Stimulated activated CD8-positive, alpha-beta memory T cell treated with anti-CD3 and anti-CD28 coated beads, Interleukin-7, amount 100 ng/mL, for 1 hour (primary cell): ENCODE measurements at places on chromosomes 12 and 14.

DNA sequence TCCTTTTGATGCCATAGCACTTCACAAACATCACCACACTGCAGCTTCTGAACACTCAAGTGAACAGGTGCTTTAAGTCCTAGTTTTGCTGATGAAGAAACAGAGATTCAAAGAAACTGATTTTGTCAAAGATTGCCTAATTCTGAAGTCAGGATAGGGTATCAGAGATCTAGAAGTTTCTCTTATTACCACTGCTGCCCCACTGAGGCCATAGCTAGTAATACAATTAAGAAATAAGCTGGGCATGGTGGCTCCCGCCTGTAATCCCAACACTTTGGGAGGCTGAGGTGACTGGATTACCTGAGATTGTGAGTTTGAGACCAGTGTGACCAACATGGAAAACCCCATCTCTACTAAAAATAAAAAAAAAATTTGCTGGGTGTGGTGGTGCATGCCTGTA, 458.3 kb upstream of the SEL1L start:
- no peak for DNase-seq

DNA sequence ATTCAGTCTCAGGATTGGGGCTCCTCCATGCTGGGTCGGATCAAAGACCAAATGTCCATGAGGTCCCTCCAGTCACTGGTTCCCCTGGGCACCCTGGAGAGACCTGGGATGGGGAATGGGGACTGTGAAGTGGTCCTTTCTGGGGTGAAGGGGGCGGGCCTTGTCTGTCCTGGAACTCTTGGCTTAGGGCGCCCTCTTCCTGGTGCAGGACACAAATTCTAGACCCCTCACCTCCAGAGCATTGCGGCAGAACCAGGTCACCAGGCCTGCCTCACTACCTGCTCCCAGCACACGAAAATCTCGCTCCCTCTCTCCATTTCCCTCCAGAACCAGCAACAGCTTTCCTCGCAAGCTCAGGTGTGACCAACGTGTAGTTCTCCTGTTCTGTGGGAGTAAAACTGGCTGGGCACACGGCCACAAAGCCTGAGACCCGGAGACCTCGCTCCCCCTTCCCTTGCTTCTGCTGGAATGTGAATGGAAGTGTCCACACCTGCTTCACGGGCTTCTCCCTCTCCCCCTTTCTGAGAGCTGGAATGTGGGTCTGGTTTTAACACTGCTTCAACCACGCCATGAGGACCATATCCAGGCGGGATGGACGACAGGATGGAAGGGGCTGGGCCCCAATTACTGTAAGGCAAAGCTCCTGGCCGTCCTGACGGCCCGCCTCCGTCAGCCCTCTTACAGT, 112.7 kb downstream of the SCARB1 start:
- no peak for DNase-seq

GRCh38 chr14:65277580-65278270, 134.8 kb upstream of the FUT8 start:
- no peak for DNase-seq

- DNase-seq, result no peak
Observed at GRCh38 chr14:94867209-94867608, 97.3 kb upstream of the GSC start.

- DNase-seq, result no peak
Observed at GRCh38 chr12:121620333-121620891, 5.9 kb upstream of the ORAI1 start.

DNA sequence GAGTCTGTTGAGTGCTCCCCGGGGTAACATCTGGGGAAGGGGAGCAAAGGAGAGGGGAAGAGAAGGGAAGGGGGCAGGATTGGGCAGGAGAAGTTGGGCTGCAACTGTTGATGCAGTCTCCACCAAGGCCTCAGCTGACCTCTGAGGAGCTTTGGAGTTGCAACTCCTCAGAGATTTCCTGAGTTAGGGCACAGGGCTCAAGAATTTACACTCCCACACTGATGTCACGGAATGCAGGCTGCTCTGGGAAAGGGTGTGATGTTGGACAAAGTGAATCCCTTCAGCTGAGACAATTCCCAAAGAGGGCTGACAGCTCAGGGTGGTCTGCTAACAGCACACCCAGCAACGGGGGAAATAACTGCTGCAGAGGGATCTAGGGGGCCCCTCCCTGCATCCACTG, 295.6 kb downstream of the PCNX1 start:
- no peak for DNase-seq

DNA sequence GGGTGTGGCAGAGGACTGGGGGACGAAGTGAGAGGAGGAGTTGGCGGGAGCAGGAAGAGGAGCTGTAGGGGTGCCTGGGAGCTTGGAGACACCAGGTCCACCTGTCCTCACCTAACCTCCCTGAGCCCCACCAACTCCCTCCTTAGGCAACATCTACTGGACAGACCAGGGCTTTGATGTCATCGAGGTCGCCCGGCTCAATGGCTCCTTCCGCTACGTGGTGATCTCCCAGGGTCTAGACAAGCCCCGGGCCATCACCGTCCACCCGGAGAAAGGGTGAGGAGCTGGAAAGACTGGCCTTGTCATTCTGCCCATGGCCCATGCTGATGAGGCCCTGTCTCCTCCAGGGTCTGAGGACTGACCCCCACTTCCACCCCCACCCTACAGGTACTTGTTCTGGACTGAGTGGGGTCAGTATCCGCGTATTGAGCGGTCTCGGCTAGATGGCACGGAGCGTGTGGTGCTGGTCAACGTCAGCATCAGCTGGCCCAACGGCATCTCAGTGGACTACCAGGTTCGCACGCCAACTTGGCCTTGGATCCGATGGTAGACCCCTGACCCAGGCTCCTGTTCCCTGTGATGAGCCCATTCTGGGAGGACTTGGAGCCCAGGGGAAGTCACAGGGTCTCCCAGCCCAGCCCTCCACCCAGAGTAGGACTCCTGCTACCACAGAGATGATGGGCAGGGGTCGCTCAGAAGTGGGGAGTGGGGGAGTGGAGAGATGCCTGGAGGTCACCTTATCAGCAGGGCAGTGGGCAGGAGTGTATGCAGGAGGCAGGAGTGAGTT, 32.5 kb upstream of the NXPH4 start:
- no peak for DNase-seq

GRCh38 chr12:52243856-52244614, 11.0 kb downstream of the KRT7 start:
- DNase-seq, result peak; percentile 6

GRCh38 chr14:44803239-44803905, 158.4 kb downstream of the KLHL28 start:
- no peak for DNase-seq

DNA sequence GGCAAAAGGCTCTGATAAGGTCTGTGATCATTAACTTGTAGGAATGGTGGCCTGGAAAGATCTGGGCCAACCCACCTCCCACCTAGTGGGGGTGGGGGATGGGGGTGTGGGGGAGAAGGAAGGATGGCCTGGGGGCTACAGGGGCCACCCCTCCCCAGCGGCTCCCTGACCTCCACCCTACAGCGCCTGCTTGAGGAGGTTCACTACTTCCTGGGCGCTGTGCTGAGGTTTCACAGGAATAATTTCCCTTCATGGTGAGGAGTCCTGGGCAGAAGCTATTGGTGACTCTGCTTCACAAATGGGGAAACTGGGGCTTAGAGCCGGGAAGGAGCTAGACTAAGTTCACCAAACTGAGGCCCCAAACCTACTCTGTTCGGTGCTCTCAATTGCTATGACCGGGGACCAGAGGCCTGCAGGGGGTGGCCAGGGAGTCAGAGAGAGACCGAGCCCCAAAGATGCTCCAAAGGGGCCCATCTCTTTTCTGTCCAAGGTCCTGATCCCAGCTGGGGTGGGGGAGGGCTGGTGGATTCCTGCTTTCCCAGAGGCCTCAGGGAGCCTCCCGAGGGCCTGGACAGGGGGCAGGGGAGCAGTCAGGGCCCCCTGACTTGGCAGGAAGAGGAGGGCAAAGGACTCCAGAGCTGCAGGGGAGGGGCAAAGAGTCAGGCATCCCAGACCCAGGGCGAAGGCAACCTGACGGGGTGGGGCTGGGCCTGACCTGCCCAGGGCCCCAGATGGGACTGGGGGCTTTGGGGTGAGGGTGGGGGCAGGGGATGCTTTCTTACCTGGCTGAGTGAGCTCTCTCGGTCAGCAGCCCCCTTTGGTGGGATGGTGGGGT, 1.7 kb downstream of the HNF1A start:
- no peak for DNase-seq

DNA sequence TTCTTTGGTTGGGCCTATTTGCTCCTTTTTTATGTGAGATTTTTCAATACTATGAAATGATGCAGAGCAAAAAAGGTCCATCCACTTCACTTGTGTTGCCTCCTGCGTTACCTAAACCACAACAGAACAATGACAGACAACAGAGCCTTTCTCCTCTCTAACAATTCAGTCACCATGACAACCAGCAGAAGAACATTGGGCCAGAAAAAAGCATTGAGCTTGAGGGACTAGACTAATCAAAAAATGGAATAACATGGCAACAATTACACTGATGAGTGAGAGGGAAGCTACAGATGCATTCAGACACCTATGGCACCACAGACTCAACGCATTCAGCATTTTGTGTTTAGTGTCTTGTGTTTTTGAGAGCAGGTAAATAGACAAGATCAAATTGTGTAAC, 44.6 kb upstream of the PTCSC3 start:
- no peak for DNase-seq

- DNase-seq, result no peak
Observed at GRCh38 chr12:26978801-26979200, 35.4 kb downstream of the TM7SF3 start.

- DNase-seq, result no peak
Observed at GRCh38 chr14:28830115-28830534, 63.5 kb downstream of the FOXG1 start.

DNA sequence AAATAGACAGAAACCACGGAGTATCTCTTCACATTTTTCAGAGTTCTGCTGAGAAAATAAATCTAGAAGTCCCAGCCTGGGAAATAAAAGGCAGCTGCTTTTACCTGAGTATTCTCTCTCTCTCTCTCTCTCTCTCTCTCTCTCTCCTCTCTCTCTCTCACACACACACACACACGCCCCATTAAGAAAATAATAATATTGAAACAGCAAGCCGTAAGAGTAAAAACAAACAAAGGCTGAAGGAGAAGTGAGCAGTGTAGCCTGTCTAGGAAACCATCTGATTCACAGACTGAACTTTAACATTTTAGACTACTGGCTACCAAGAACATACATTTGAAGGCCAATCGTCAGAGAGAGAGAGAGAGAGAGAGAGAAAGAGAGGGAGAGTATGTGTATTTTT, 8.4 kb downstream of the PTHLH start:
- no peak for DNase-seq

- DNase-seq, result no peak
Observed at GRCh38 chr14:91094772-91095171, 19.1 kb upstream of the DGLUCY start.

DNA sequence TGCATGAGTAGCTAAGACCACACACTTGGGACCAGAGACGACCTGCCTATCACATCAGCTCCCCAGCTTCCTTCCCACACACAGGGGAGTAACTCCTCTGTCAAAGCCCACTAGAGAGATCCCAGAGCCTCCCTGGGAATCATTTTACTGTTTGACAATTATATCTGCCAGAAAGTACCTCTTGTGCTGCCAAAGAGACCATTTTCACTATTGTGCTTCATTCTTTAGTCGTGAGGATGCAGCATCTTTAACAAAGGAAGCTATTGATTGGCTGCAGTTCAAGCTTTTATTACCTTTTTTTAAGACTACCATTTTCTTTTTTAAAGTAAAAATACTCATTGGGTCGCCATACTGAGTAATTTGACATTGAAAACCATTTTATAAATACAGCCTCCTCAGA, 194.5 kb upstream of the RGS6 start:
- no peak for DNase-seq

DNA sequence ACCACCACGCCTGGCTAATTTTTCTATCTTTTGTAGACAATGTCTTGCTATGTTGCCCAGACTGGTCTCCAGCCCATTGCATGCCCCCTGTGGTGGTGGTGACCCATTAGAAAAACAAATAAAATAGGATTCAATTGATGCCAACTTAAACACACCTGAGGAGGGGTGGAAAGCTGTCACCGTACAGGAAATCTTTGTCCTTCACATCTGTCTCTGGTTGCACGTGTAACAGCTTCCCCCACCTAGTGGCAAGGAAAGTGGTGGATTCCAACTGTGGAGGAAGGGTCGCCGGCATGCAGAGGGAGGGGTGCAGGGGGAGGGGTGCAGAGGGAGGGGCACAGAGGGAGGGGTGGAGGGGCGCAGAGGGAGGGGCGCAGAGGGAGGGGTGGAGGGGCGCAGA, 26.1 kb upstream of the GPR68 start:
- no peak for DNase-seq

- no peak for DNase-seq
Observed at GRCh38 chr12:20757-21156, 45.8 kb upstream of the IQSEC3 start.

DNA sequence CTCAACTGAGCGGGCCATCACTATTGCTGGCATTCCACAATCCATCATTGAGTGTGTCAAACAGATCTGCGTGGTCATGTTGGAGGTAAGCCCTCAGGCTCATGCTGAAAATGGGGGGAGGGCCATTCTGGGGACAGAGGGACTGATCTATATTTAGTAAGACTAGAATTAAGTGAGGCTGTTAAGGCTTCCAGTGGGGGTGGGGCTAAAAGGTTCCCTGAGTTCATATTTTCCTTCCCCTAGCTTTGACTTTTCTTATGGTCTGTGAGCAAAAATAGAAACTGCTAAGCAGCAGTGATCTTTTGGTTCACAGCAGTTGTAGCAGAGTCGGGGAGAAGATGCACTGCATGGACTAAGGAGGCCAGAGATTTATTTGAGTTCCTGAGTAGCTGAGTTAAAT, 9.2 kb downstream of the PCBP2 start:
- DNase-seq, result no peak

DNA sequence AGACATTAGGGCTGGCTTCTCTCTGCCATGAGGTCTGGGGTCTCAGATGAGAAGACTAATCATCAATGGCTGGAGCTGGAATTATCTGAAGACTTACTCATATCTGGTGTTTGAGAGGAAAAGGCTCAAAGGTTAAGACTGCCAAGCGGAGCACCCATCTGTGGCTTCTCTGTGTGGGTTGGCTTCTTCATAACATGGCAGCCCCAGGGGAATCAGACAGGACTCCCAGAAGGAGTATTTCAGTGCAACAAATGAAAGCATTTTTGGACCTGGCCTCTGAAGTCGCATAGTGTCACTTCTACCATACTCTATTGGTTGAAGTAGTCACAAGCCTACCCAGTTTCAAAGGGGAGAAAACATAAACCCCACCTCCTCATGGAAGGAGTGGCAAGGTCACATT, 171.8 kb upstream of the KRR1 start:
- no peak for DNase-seq

GRCh38 chr12:593396-594270, 69.6 kb downstream of the NINJ2 start:
- no peak for DNase-seq

- DNase-seq, result no peak
Observed at GRCh38 chr14:44029933-44030332, 477.1 kb downstream of the FSCB start.

DNA sequence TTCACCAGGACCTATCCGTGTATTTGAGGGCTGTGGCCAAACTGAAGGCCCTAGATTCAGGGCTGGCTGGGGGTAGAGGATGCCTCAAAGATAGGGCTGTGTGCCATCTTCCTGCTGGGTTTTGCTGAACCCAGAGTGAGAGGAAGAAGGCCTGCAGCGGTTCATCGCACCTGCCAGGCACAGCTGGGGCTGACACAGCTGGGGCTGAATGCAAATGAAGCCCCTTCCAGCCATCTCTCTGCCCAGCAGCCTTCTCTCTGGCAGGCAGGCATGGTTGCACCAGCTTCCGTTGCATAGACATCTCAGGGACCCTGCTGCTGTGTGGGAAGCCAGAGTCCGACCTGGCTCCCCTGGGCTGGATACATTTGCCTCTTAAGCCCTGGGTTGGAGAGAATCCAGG, 152.4 kb downstream of the TSPAN9 start:
- no peak for DNase-seq
